ENCODE measurements at places on chromosomes 16 and 17.

- no peak for DNase-seq
Measured at GRCh38 chr17:43134774-43135453, 9.8 kb upstream of the BRCA1 start.

DNA sequence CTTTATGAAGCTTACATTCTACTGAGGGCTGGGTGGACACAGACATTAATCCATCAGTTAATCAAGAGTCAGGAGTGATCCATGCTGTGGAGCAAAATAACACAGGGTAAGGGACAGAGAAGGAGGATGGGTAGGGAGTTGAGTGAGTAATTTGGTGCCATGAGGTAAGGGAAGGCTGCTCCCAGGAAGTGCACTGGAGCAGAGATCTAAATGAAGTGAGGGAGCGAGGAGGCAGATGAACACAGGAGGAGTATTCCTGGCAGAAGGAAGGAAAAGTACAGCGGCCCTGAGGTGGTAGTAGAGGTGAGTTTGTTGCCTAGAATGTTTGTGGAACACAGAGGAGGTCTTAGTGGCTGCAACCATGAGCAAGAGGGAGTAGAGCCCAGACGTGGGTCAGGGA is 34.8 kb downstream of the ASIC2 start:
- DNase-seq = no peak

GRCh38 chr17:81916234-81917001 is 1.6 kb downstream of the SIRT7 start:
- DNase-seq = no peak

DNA sequence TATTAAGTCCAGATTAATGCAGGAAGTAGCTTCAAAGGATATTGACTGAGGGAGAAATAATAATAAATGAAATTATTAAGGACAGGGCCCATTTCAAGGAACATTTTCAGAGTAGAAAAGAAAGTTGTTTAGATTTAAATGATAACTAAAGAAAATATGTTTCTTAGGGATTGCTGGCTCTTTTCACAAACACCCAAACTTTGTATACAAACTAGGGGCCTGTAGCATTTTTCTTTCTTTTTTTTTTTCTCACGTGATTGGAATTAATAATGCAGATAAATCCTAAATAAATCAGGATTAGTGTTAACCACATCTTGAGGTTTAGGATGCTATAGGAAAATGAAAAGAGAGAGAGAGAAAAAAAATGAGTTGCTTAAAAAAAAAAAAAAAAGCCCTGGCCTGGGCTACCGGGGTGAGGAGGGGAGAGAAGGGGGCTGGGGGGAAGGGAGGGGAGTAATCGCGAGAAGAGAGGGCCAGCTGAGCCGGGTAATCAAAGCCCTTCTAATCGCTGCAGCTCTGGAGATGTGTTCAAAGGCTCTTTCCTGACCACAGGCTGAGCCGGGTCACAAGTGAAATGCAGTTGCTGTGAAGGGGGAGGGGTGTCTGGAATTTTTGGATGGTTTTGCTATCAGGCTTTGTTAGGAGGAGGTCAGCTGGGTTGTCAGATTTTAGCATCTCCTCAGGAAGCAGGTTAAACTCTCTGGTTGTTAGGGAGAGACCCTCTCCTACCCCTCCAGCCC is 104.6 kb upstream of the ZFHX3 start:
- no peak for DNase-seq

- no peak for DNase-seq
Measured at GRCh38 chr16:6804461-6804860, 528.2 kb upstream of the RBFOX1 start.

- DNase-seq = no peak
Measured at GRCh38 chr17:48416971-48417370, 13.0 kb downstream of the SKAP1 start.

GRCh38 chr17:8680466-8681169 is 50.1 kb upstream of the MYH10 start:
- DNase-seq = no peak
